Naive thymus-derived CD4-positive, alpha-beta T cell (primary cell): ENCODE measurements at places on chromosomes 16 and 17. TPM values are rescaled to one million over a fixed set of nuclear protein-coding genes. Genes with fewer than 3 reads are reported as not detected.

The TNFRSF13B gene
- polyA plus RNA-seq: not detected

The STH gene
- polyA plus RNA-seq: not detected

The PAFAH1B1 gene
- 16.8 TPM for polyA plus RNA-seq

The NGFR gene
- not detected for polyA plus RNA-seq
